H1 (cell line): ENCODE measurements at places on chromosomes 3 and 15.

DNA sequence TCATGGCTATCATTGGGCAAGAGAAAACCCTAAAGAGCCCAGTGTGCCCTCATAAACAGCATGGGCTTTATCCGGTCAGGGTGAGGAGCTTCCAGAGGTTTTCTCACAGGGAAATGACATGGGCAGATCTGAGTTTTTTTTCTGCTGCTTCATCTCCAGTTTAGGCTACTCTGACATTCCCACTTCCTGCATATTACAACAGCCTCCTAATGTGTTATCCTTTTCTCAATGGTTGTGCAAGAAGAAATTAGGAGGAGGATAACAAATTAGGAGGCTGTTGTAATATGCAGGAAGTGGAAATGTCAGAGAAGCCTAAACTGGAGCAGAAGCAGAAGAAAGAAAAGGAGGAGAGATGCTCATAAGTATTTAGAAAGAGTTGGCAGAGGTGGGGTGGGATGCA lies 175.6 kb downstream of the MTHFS start:
- no peak for DNase-seq

- DNase-seq, result no peak
These were observed 1.3 kb upstream of the PRR20G start for GRCh38 chr3:127288921-127289705.

DNA sequence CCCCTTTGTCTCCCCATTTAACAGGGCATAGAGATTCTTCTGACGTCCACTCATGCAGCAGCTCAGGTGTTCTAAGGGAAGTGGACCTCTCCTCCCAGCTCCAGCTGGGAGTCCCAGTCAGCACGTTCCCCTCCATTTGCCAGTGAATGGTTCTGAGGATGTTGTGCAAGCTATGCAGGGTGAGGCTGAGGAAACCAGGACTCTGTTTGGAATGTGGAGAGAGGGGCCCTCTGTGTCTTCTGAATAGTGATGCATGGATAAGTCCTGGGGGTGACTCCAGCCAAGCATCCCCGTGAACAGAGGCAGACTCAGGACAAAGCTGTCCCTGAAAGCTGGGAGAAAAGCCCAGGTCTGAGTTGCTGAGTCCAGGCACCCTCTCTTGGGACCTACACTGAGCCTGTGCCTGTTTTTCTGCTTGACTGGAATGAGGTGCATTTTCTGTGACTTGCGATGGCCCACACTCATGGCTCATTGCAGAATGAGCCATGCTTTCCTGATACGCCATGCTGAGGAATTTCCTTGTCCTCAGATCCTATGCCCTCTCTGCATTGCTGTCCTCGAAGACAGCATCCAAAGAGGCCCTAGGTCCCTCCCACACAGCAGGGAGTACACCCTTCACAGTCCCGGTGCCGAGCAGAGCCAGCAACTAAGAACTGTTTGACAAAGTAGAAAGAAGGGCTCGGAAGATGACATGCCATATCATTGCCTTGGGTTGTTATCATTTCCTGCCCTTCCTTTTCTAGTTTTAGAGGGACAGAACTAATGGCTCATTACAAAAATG lies 185.2 kb downstream of the ATP10A start:
- no peak for DNase-seq

DNA sequence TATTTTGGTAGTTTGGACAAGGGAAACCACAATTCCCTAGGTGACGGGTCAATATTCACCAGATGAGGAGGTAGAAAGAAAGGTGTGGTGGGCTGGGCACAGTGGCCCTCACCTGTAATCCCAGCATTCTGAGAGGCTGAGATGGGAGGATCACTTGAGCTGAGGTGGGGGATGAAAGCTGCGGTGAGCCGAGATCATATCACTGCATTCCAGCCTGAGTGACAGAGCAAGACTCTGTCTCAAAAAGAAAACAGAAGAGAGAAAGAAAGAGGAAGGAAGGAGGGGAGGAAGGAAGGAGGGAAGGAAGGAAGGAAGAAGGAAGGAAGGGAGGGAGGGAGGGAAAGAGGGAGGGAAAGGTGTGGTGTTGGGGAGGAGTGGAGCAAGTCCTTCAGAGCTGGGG lies 56.1 kb upstream of the RNF7 start:
- no peak for DNase-seq

DNA sequence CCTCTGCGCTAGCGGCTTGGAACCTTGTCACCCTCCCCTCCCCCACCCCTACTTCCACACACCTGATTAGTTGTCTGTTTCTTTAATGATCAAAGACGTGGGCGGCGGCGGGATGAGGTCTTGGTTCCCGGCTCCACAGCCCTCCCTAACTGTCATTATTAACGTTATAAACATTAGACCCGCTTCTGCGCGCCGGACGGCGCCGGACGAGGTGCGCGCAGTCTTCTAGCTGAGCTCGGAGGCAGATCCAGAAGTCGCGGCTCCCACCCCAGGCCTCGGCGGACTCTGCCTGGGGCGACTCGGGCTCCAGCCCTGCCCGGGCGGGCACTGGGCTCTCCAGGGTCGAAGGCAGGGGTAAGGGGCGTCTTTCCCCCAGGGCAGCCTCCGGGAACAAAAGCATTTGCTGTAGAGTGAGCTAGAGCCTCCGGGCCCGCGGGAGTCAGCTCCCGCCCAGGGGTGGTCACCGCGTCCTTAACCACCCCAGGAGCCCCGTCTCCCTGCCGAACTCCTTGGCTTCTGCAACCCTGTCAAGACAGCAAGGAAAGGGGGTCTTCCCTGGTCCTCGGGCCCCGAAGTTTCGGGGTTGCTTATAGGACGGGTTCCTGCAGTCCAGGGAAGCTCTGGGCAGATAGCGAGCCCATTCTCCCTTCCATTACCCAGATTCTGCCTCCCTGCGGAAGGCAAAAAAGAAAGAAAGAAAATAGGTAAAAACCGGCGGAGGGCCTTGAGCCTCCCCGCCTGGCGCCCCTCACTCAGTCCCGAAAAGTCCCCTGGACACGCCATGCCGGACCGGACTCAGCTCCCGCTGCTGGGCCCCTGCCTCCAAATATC lies 2.2 kb upstream of the ISLR2 start:
- DNase-seq, result peak; percentile 77

GRCh38 chr15:39583596-39584265 lies 2.9 kb downstream of the THBS1 start:
- DNase-seq, result no peak

DNA sequence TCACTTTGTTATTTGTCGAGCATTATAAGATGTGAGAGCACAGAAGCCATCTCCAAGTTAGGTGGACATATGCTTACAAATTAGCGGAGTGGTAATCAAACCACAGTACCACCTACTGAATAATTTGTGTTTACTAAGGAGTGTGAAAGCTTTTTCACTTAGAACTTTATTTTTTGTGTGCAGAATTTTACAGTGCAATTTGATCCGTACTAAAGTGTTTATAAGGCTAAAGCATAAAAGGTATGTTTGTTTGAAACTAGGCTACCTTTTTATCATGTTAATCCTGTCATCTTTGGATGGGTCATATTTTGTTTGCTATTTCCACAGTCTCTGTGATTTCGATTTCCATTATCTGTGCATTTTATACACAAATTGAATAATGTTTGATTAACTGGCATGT lies 37.5 kb downstream of the MAP2K5 start:
- no peak for DNase-seq

GRCh38 chr3:184737641-184738505 lies 26.0 kb upstream of the MAGEF1 start:
- DNase-seq, result peak; percentile 37

- no peak for DNase-seq
These were observed 19.3 kb upstream of the TMEM108 start for GRCh38 chr3:133018921-133019320.

- no peak for DNase-seq
These were observed 3.7 kb upstream of the NGRN start for GRCh38 chr15:90261811-90262210.

GRCh38 chr15:40313531-40314398 lies 6.0 kb upstream of the PLCB2 start:
- DNase-seq, result no peak

DNA sequence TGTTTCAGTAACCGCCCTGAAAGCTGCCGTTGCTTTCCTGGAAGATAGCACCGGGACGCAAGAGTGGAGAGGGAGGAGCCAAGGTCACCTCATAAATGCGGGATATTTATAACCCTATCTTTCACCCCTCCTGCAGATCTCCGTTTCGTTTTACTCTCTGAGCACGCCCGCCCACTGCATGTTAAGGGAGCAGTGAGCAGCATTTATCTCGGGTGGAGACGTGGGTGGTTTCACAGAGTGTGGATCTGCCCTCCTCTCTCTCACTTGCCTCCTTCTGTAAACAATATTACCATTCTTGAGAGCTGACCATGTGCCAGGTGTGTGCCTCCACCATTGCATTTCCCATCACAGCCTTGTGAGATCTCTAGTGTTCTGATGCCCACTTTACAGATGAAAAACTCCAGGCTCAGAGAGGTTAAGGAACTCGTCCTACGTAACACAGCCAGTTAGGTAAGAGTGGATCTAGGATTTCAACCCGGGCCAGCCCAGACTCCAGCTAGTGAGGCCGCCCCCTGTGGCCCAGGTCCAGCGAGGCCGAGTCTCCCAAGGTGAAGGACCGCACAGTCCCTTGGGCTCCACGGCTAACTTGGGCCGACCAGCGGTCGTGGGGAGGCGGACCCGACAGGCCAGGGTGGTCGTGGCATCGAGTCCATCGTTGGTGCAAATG lies 16.9 kb upstream of the SEMA4B start:
- DNase-seq, result no peak

- no peak for DNase-seq
These were observed 812.3 kb upstream of the ROBO1 start for GRCh38 chr3:80580146-80580545.

GRCh38 chr15:32849769-32850668 lies 132.2 kb downstream of the GREM1 start:
- DNase-seq, result no peak

DNA sequence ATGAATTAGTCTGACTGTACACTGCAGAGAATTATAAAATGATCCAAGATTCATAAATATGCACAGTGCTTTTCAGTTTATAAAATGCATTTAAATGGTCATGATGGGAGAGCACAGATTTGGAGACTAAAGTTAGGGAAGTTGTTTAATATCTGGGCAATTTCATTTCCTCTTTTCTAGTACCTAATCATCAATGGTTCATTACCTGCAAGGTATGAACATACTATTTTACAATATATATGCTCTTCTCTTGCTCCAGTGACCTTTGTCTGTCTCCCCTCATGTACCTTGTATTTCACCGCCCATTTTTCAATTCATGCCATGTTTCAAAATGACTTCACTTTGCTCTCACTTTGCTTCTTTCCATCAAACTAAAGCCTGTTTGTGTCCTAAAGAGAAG lies 114.5 kb downstream of the SUCNR1 start:
- DNase-seq, result no peak

- DNase-seq, result no peak
These were observed 1.1 kb downstream of the MYEF2 start for GRCh38 chr15:48176957-48177356.

- DNase-seq, result no peak
These were observed 3.1 kb downstream of the ACAA1 start for GRCh38 chr3:38133557-38134405.

DNA sequence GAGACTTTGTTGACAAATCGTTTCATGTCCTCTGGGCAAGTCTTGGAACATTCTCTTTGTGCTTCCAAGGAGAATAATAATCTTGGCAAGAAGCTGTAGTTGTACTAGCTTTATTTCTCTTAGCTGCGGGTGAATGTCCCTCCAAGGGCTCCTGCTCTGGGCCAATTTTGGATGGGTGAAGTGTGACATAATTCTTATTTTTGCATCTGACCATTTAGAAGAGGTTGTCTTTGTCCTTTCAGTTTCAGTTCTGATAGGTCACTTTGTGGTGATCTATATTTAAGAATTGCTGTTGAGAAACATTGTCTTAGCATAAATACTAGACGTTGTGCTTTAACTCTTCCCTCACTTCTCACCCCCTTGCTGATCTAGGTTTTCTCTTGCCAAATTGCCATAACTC lies 164.8 kb upstream of the RORA start:
- no peak for DNase-seq

- DNase-seq, result no peak
These were observed 366.0 kb downstream of the PTPRG start for GRCh38 chr3:61927332-61927731.

GRCh38 chr3:30948426-30948825 lies 54.0 kb upstream of the GADL1 start:
- no peak for DNase-seq

DNA sequence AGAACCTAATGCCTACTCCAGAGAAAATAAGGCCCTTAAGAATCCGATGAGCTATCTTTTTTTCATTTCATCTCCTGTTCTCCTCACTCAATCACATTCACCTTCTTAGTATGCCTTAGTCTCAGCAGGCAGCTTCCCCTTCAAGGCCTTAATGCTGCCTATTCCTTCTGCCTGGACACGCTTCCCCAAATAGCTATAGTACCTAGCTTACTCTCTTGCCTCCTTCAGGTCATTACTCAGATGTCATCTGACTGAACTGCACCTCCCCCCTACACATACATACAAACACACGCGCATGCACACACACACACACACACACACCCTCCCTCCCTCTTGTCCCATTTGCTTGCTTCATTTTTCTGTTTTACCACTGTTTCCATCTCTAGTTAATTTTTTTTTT lies 191.5 kb upstream of the MLF1 start:
- no peak for DNase-seq

- no peak for DNase-seq
These were observed 15.1 kb upstream of the ZBTB47 start for GRCh38 chr3:42638339-42638842.

DNA sequence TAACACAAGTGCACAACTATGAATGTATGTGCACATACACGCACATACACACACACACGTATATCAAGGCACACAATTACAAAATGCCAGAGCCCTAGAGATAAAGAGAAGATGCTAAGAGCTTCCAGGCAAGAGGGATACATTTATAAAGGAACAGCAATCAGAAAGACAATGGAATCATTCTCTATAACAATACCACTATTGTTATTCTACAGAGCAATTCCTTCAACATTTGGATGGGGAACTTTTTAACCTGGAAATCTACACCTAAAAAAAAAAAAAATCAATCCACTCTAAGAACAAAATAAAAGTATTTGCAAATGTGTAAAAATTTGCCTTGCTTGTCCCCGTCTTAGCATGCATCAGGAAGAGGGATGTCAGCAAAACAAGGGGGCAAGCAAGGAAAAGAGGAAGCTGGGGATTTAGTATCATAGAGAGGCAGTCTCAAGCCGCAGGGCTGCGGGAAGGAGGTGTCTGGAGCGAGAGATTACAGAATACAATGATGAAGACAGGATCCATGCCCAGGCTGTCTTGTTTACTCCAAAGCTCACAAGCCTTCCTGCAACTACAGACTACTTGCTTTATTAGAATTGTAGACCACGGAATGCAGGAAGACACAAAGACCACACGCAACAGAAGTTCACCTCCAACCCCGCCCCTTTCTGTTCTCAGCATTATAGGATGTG lies 220.2 kb downstream of the NTRK3 start:
- no peak for DNase-seq

GRCh38 chr3:52428151-52429005 lies 16.5 kb downstream of the SEMA3G start:
- no peak for DNase-seq

GRCh38 chr15:84911879-84912660 lies 27.6 kb downstream of the SLC28A1 start:
- no peak for DNase-seq

DNA sequence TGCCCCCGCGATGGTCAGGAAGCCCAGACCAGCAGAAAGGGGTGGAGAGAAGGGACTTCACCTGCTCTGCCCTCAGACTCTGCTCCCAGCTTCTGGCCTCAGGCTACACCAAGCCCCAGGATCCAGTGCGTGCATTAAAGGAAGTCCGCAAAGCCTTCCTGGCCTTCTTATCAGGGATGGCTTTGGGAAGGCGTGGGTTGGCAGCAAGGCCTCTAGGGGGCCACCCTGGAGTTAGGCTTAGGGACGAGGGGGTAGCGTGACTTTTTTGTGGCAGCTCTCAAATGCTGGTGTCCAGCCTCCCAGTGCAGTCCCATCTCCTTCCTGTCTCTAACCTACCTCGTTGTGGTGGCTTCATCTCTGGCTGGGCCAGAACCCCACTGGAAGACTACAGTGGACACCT lies 18.9 kb upstream of the RPL29 start:
- DNase-seq, result peak; percentile 71
